PC-3 (cell line): ENCODE measurements at places on chromosomes 2 and 18.

DNA sequence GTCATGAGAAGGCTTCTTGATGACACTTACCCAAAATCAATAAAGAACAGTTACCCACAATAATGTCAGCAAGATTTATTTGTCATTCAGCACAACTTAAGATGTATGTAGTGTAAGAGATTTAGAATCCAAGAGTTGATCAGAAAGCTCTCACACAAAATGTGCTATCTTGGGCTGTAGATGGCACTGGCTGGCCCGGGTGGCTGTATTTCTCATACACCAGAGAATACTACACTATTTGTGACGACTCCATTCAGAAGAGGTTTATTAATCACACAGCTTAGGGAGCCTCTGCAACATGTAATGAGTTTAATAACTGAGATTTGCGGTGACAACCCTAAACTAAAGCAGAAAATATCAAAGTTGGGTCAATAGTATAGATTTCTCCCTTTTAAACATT is 530.4 kb upstream of the KLHL29 start:
- no peak for DNase-seq

GRCh38 chr18:75638776-75639471 is 211.4 kb upstream of the SMIM21 start:
- DNase-seq, result no peak

GRCh38 chr2:239951825-239952224 is 73.3 kb downstream of the NDUFA10 start:
- DNase-seq, result no peak

DNA sequence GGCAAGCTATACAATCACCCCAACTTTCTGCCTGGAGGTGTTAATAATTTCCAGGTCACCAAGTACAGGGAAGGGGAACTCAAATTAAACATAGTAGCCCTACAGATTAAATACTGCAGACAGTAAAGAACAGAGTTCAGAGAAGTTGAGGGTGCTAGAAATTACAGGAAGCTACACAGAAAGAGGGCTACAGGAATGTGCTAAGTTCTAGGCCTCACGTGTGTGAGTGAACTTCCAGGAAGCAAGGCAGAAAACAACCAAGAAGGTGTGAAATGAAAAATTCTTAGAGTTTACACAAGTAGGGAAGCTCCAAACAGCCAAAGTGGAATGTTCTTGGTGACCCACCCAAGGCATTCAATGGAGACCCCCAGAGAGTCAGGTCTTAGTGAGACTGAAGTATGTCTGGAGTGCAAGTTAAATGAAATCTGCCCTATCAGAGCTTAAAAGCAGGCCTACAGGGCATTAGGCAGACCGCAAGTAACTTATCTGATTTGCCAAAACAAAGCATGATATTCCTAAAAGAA is 58.1 kb upstream of the RNU4ATAC start:
- DNase-seq, result no peak

DNA sequence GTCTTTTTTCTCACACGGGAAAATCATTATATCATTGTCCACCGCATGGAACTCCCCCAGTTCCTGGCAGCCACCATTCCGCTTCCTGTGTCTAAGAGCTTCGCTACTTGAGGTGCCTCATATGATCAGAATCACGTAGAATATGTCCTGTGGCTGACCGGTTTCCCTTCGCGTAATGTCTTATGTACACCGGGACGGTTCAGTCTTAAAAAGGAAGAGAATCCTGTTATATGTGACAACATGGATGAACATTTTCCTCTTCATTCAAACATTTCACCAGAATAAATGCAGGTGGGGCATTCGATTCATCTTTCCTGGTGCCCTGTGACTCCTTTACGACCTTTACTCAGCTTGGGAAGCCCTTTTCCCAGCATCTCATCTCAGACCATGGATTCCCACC is 131.7 kb upstream of the TWIST2 start:
- DNase-seq, result no peak

DNA sequence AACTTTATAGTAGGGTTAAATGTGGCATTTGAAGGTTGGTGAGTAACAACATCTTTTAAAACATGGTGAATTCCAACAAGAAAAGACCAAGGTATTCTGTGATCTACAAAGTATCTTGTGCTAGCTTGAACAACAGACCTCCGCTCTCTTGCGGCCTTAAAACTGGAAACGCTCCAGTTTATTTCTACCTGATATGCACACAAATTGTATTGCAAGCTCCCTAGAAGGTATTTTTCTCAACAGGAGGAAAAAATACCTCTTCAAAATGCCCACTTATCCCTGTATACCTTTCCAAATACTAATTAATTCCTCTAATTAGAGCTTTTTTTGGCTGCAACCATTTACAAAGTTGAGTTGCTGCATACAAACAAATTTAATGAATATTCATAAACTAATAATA is 69.5 kb downstream of the KCNH7 start:
- no peak for DNase-seq
